ENCODE measurements at places on chromosomes 11 and 22.
A peak's percentile ranks its signal among the peaks of the same experiment; 100 is the strongest.

GRCh38 chr11:64395545-64396078 is 36.6 kb downstream of the RPS6KA4 start:
- DNase-seq, result no peak

GRCh38 chr22:46914916-46915894 is 152.8 kb downstream of the TBC1D22A start:
- DNase-seq, result no peak

DNA sequence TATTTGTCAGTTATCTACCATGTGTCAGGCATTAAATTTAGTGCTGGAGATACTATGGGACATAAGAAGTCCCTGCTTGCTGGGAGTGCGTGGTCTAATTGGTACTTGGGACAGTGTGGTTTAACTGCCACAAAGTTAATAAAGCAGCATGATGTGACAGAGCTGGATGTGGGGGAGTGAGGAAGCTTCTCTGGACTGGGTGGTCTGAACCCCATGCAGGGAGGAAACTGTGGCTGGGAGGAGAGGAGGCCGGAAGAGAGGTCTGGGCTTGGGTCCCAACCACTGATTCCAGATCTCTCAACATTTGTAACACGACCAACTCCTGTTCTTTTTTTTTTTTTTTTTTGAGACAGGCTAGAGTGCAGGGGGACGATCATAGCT is 37.1 kb downstream of the ST3GAL4 start:
- no peak for DNase-seq

GRCh38 chr11:75203641-75204011 is 36.9 kb upstream of the TPBGL start:
- no peak for DNase-seq

DNA sequence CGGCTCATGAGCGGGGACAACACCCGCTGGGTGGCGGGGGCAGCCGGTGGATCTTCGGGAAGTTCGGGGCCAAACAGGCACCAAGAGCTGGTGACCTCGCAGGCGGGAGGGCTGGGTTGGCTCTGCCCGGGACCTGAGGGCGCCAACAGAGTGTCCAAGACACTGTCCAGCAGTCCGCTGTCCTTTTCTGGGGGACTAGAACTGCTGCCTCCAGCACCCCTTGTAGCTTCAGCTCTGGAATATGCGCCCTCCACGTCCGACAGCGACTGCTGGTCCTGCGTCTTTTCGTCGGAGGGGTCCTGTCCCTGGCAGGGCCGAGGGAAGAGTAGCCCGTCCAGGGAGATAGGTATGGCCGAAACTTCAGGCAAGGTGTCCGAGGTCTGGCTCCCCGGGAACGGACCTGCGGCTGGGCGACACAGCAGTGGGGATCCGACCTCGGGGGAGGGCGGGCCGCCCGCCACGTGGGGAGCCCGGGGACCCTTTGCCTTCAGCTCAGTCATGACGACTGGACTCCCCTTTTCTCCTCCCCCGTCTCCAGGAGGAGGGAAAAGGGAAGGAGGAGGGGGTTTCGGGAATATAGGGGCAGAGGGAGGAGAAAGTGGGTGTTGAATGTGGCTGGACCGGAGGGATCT is 926 bp downstream of the PGR start:
- DNase-seq, result no peak

GRCh38 chr11:45440111-45440510 is 154.0 kb upstream of the SYT13 start:
- DNase-seq, result no peak

DNA sequence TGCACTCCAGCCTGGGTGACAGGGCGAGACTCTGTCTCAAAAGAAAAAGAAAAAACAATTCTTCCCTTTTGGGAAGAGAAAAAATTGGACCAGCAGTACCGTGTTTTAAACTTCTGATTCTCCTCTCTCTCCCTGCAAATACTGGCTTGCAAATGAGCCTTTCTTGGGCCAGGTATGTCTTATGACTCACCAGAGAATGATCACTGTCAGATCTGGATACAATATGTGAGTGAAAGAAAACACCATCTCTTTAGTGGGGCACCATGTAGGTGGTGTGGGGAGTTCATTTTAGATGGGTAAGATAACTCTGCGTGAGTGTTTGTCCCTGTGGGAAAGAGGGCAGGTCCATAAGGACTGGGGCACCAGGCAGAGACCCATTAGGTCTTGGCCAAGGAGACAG is 2.4 kb upstream of the SCGB2A2 start:
- no peak for DNase-seq

DNA sequence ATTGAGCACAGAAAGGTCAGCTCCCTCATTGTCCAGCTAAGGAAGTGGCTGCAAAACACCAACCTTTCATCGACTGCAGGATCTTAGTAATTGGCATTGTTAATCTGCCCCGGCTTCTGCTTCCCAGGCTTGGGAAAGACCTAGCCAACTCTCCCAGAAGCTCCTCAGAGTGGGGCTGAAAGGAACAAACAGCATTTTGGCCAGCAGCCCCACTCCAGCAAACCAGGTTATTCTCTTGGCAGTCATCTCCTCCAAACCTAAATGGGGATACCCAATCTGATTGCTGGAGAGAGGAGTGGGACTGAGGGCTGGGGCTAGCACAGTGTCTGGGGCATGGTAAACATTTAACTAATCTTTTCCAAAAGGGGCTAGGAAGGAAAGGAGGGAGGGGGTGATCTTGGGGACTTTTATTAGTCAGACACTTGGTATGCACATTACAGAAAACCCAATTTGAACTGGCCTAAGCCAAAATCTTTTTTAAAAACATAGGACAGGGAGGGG is 294.4 kb downstream of the MN1 start:
- DNase-seq, result no peak

GRCh38 chr11:77525455-77526091 is 51.7 kb upstream of the PAK1 start:
- DNase-seq, result no peak

GRCh38 chr11:35579557-35580396 is 38.5 kb upstream of the FJX1 start:
- no peak for DNase-seq

DNA sequence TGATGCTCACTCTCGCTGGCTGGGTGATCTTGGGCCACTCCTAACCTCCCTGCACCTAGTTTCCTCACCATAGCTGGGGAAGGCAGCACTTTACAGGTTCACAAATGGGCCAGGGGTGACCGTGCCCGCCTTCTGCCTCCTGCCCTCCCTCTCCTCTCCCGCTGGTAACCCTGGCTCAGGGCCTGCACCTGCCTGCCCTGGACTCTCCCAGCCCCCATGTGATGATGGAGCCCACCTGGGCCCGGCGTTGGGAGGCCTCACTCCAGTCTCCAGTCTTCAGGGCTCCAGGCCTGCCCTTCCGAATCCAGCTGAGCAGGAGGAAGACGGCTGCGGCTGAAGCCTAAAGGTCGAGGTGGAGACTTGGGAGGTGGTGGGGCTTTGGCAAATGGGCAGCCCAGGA is 152.9 kb downstream of the CACNA1I start:
- no peak for DNase-seq

GRCh38 chr11:31529701-31530100 is 20.1 kb downstream of the ELP4 start:
- no peak for DNase-seq

- peak; percentile 85 for DNase-seq
Measured at GRCh38 chr22:49962012-49962750, 1.6 kb downstream of the PIM3 start.

GRCh38 chr22:49258107-49259010 is 569.3 kb downstream of the BRD1 start:
- no peak for DNase-seq

DNA sequence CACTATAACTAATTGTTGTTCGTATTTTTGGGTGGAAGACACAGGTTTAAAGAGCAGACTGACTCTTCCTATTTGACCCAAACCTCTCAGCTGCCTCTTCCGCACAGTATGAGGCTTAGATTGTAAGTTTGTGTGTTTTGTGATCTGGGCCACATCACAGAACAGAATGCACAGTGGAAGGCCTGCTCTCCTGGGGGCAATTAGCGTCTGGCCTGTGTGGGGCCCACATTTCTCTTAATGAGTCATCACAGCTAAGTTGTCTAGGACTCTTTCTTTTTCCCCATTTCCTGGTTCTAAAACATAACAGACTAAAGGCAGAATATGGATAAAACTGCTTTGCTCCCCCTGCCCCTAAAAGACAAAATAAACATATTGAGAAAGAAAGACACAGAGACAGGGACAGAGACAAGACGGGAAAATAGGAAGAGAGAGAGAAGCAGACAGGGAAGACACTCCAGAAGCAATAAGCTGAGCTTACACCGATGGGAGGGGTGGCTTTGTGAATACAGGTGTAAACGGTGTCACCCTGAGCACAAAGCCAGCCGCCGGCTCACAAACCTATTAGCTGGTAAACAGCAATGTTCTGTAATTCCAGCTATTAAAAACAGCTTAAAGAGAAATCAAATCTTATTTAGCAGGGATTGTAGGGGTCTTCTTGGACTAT is 127.4 kb upstream of the OPCML start:
- DNase-seq, result no peak

GRCh38 chr11:288478-289397 is at the start of gene PGGHG:
PGGHG (plus strand) TSS chr11:289126; CDS start chr11:289817, 691 bp downstream.
- DNase-seq, result peak; percentile 17

GRCh38 chr11:57290288-57290687 is 34.5 kb downstream of the TNKS1BP1 start:
- DNase-seq, result no peak

- DNase-seq, result no peak
Measured at GRCh38 chr11:102914238-102915043, 39.7 kb upstream of the MMP12 start.

DNA sequence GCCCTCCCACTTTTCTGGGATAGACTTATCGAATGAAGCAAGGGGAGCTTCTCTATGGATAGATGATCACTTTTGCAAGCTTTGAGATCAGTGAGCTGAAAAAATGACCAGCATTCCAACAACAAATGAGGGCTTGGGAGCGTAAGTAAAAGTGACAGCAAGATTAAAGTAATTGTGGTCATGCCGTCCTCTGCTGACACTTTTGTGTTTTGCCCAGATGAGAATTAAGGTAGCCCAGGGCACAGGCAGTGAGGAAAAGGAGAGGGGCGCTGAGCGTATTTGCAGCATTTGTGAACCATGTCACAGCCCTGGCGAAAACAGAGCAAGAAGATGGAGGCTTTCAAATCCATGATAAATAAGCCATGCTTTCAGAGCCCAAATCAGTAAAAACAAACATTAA is 24.6 kb upstream of the TMA7B start:
- DNase-seq, result no peak

DNA sequence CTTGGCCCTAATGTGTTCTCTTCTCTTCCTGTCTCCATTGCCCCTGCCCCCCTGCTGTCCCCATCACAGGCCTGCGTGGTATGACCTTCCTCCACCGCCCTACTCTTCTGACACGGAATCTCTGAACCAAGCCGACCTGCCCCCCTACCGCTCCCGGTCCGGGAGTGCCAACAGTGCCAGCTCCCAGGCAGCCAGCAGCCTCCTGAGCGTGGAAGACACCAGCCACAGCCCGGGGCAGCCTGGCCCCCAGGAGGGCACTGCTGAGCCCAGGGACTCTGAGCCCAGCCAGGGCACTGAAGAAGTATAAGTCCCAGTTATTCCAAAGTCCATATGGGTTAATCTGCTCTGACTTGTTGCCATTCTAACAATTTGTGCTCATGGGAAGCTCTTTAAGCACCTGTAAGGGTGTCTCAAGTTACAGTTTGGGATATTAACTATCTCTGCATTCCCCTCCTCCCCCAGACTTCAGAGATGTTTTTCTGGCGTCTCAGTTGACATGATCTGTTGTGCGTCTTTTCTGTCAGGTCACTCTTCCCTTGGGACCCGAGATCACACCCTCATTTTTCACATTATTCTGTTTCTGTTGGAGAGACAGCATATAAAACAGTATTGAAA is 60.0 kb downstream of the COMMD9 start:
- DNase-seq, result no peak

DNA sequence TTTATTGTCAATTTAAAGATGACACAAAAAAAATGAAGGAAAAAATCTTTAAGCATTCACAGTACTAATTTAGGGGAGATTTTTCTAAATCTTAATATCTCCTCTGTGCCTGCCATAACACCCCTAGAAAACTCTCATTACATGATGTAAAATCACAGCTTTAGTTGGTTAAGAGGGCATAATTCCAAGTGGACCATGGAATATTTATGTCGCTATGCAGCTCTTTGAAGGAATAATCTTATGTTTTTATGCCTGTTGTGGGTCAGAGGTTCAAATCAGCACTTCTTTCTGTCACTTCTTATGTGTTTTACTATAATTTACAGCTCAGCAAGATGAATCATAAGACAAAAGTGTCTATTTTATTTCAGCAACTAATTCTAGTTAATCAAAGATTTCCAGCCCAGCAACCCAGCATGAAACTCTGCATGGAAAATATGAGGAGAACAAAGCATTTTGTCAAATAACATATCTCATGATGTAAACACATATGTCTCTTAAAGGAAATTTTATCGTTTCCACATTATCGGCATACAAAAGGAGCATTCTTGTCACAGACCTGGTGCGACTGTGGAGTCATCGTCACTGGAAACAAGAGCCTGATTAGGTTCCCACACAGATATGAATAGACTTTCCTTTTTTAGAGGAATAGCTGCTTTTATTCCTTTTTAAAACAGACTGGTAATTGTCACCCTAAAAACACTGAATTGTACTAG is 274.8 kb downstream of the SOX6 start:
- no peak for DNase-seq

DNA sequence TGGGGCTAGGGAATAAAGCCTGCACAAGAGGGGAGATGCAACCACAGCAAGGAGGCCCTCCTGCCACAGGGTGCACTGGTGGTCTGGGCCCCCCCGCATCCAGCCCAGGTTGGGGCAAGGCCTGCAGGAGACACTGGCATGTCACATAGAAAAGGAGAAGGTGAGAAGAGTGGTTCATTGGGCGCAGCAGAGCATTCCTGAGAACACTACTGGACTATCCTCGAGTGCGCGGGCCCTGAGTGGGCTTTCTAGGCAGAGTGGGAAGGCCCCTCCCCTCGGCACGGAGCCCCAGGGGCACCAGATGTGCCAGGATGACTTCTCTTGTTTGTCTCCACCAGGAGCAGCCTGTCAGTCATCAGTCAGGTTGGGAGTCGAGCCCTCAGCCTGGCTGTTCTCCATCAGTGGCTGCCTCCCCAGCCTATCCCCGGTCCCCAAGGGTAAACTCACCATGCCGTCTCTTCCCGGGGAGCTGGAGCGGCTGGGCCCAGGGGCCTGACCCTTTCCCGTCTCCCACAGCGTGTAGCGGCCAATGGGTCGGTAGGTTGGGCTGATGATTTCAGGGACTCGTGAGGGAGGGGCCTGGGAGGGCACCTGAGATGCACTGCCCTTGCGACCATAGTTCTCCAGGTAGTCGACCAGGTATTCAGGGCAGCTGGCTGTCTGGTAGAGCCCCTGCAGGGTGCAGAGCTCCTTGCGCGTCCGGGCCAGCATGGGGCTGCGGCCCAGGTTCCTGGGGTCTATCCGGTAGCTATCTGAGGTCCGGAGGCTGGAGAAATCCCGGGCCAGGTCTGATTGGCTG is 9.0 kb downstream of the USP2 start:
- no peak for DNase-seq

DNA sequence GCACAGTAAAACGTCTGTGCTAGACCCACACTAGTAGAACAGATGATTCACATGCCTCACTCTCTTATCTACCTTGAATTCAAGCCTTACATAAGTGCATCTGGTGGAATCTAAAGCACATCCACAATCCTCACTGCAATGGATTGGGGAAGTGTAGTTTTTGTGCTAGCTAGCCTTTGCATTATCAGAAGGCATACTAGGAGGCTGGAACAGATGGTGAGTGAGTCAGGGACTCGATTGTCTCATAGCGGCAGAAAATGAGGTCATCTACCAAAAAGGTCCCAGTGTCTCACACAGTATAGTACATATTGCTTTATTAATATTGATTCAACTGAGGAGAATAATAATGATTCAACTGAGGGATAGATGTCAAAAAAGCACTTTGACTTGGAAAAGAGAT is 9.3 kb downstream of the MSANTD4 start:
- no peak for DNase-seq

All from hematopoietic multipotent progenitor cell (in vitro differentiated cells).